ENCODE measurements at places on chromosomes 3 and 15. TPM values are rescaled to one million over a fixed set of nuclear protein-coding genes. Genes with fewer than 3 reads are reported as not detected.

The OR5K2 gene
- polyA plus RNA-seq: 0.98 TPM

GRCh38 chr3:48563382-48563918, at the start of gene UCN2:
Gene UCN2 (minus strand): TSS chr3:48563781. CDS start chr3:48563124, 657 bp downstream.
- DNase-seq: no peak

DNA sequence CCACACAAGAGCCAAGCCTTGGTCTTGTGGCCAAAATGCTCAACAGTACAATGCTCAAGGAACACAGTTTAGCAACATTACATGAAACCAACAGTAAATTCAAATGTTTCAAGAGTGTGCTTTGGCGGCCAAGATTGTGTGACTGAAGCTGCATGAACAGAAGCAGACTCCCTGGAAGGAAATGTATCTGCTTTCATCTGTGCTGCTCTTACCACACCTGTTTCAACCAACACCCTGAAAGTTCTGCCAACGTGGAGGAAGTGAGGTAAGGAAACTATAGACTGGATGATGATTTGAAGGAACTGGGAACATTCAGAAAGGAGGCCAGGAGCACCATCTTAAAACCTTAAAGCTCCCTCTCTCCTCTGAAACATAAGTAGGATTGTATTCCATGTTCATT, 55.7 kb downstream of the MB21D2 start:
- no peak for DNase-seq

The GHSR gene
- polyA plus RNA-seq: not detected

DNA sequence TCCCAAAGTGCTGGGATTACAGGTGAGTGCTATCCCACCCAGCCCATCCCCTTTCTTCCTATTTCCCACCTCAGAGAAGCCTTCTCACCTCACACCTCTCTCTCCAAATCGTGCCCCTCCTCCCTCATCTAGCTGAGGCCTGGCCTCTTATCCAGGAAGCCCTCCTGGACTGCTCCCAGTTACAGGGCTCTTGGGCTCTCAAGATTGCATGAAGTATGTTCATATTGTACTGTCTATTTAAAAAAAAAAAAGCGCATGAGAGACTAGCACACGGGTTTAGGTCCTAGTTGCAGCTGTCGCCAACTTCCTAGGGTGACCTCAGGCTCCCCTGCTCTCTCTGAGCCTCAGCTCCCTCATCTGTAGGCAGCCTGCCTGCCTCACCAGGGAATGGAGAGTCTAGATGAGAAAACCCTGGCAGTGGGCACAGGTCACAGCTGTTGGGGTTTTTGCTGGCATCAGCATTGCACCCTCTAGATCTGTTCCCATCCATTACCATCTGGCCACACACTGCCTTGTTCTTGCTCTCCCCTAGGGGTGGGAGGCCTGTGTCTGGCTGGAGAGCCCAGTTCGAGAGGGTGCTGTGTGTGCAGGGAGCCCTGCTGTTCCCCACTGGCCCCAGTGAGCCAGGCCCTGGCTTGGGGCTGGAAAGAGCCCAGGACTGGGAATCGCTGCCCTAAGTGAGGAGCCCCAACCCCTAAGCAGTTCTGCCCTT, 24.2 kb upstream of the C15orf39 start:
- DNase-seq: no peak

DNA sequence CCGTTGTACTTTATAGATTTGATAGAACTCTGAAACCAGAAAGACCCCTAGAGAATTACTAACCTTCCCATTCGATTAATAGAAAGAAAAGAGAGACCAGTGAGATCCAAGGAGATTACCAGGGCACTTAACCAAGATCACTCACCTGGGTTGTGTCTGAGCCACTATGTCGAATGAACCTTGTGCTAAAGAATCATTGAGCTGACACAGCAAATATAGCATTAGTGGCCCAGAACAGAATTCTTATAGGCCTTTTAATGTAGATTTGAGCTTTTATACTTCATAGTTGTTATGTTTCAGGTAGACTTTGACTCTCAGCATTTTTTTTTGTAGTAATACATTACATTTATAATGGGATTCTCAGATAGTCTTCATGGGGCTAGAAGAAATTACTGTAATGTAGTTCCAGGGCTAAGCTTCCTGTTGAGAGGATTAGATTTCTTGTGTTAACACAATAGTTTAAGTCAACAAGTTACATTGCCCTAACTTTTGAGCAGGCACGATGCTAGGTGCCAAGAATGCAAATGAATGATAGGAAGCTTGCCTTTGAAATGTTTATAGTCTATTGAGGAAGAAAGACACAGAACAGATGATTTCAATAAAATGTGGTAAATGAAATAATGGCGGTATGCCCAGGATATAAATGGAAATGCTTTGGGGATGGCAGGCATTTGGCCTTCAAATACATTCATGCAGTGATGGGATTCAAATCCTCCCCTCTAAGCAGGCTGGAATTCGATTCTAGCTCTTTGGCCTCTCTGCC, 24.4 kb upstream of the ABHD10 start:
- DNase-seq: no peak

DNA sequence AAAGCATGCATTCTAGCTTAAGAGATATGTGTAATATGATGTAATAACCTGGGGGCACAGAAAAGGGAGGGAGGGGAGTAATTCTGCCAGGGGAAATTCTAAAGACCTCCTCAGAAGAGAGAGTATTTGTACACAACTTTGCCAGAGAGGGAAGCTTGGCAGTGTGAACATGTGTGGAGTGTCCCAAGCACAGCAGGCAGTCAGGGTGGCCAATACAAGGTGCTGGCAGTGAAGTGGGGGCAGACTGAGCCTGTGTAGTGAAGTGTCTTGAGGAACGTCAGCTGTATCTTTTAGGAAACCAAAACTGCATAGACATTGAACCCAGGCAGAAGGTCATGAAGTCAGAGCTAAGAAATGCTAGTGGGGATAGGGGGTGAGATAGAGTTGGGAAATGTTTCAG, 29.7 kb upstream of the TMEM42 start:
- DNase-seq: no peak

- DNase-seq: no peak
Measured at GRCh38 chr3:55089211-55089610, 161.4 kb upstream of the LRTM1 start.

- DNase-seq: no peak
Measured at GRCh38 chr15:49814709-49815108, 193.9 kb downstream of the DTWD1 start.

The GALNT15 gene
- 3.9 TPM for polyA plus RNA-seq

GRCh38 chr15:32733281-32733680, 15.5 kb downstream of the GREM1 start:
- no peak for DNase-seq

The SCN5A gene
- polyA plus RNA-seq: 0.95 TPM

The CILP gene
- polyA plus RNA-seq: 4.4 TPM

GRCh38 chr3:184688251-184688881, 23.5 kb downstream of the MAGEF1 start:
- DNase-seq: no peak

- DNase-seq: no peak
Measured at GRCh38 chr15:27706300-27706699, 392.8 kb downstream of the OCA2 start.

DNA sequence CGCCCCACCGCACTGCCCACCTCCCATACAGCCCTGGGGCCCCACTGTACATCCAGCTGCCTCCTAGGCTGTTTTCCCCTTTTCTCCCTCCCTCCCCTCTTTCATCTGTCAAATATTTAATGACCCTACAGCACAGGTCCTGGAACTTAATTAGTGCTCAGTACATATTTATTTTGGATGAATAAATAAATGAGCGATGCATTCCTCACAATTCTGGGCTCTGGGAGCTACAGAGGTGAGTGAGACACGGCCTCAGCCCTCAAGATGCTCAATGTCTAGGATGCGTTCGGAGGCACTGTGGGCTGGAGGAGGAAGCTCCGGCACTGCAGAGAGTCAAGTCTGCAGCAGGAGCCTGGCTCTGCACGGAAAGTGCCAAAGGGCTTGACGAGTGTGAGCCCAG, 175.0 kb downstream of the FAM43A start:
- no peak for DNase-seq

The ZNF106 gene
- 41.5 TPM for polyA plus RNA-seq

- no peak for DNase-seq
Measured at GRCh38 chr3:117063930-117064329, 354.4 kb downstream of the TUSC7 start.

The CCR5 gene
- polyA plus RNA-seq: 0.42 TPM
